GM04503 (cell line): ENCODE measurements at places on chromosomes 12 and 14.

DNA sequence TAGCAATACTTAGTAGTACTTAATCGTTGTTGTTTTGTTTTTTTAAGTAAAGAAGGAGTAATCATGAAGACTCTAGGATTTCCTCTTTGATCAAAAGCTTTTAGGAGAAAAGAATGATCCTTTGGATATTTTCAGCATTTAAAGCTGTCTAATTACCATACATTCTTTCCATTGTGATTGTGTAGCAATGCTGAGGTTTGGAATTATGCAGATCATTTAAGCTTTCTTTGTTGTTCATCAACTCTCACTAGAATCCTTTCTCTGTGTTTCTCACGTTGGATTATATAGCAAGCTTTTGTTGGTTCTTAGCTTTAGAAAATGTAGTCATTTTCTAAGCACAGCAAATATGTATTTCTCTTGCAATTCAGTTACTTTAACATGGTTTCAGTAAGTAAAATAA, 25.8 kb downstream of the CCDC91 start:
- no peak for DNase-seq

DNA sequence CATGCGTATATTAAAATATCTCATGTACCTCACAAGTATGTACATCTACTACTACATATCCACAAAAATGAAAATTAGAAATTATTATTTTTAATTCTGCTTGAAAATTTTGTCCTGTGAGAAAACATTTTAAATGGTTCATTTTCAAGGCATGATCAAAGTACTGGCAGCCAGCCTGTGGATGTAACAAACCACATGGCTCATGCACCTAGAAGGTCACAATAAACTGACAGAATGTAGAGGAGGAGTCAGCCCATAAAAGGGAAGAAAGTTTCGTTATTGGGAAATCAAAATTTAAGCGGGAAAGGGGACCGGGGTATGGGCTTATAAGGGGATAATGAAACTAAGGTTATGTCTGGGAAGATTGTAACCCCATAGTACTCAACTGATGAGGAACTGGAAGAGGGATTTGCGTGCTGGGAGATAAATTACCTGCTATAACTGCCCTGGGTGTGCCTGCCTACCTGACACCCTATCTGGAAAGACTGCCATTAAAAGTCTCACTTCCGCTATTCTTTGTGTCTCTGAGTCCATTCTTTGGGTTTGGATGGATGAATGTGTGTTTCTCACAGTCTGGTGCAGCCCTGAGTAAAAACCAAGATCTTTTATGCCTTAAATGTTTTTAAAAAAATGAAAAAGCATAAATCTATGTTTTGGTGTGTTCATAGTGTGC, 62.2 kb upstream of the PCED1B start:
- no peak for DNase-seq

GRCh38 chr12:82448911-82449578, 90.7 kb downstream of the METTL25 start:
- no peak for DNase-seq

DNA sequence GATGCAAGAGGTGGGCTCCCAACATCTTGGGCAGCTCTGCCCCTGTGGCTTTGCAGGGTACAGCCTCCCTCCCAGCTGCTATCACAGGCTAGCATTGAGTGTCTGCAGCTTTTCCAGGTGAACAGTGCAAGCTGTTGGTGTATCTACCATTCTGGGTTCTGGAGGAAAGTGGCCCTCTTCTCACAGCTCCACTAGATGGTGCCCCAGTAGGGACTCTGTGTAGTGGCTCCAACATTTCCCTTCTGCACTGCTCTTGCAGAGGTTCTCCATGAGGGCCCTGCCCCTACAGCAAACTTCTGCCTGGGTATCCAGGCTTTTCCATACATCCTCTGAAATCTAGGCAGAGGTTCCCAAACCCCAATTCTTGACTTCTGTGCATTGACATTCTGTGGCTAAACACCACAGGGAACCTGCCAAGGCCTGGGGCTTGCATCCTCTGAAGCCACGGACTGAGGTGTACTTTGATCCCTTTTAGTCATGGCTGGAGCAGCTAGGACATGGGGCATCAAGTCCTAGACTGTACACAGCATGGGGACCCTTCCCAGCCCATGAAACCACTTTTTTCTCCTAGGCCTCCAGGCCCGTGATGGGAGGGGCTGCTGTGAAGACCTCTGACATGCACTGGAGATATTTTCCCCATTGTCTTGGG, 24.0 kb upstream of the SLC38A1 start:
- DNase-seq: no peak

DNA sequence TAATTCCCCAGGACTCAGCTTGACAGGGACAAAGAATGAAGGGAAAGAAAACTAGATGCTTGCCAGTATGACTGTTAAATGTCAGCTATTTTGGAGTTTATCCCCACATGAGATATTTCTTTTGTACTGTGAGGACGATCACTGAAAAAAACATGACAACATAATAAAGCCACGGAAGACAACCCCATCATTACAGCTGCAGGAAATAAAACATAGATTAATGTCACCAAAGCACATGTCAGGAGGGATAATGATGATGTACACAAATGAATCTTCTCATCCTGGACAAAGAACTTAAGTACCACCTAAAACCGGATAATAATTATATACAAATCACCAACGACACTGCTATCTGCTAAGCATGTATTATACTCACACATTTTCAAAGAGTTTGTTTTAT, 84.6 kb upstream of the GRIP1 start:
- DNase-seq: no peak

GRCh38 chr14:33738029-33738428, 212.8 kb downstream of the EGLN3 start:
- no peak for DNase-seq

DNA sequence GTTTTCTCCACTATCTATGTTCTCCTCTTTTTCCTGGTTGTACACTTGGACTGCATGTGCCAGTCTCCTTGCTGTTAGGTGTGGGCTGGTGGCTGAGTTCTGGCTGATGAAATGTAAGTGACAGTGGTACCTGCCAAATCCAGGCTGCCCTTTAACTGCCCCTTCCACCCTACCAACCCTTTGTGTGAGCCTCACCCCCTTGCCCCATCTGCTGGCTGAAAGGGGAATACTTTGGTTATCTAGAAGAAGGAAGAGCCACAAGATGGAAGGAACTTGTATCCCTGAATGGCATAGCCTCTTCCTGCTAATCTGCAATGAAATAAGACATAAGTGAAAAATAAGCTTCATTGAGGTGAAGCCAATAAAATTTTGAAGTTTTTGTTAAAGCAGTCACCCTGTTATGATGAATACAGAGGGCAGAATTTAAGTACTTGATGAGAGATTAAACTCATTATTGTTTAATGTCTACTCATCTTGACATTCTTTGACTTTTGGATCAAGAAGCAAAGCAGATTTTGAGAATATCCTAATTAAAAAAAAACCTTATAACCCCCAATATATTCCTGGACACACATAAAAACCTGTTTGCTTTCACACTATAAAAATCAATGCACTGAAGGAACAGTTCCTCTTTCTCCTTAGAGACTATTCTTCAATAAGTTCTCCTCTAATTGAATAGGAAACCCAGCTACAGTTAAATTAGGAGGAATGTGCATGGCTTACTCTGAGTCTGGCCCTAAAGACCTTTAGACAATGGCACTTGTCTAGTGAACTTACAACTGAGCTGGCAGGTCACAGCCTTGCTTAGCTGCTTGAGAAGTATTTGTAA, 262.6 kb upstream of the BTG1 start:
- no peak for DNase-seq

GRCh38 chr14:55303691-55304145, 32.5 kb downstream of the FBXO34 start:
- no peak for DNase-seq

DNA sequence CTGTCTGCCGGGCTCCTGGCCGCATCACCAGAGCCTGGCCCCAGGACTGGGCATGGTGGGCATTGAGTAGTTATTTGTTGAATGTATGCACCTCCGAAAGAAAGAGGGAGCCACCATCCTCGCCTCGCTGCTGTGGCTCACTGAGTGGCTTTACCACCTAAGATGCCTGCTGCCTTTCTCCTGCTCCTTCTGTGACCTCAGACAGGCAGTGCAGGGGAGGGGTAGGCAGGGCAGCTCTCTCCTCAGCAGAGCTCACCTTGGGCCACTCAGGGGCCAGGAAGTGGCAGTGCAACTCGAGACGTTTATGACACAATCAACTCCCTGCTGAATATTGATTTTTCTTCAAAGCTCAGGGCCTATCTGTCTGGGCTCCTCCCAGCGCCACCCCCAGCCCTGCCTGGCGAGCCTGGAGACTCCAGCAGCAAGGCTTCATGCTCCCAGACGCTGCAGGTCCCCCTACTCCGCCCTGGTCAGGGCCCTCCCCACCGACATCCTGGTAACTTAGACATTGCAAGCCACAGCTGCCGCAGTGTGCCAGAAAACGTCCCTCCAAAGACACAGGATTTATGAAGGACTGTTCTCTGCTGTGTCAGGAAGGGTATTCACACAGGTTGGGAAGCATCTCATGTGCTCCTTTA, 84.3 kb upstream of the DIO3 start:
- DNase-seq: no peak

GRCh38 chr12:119859241-119859640, 17.9 kb downstream of the CIT start:
- DNase-seq: no peak

DNA sequence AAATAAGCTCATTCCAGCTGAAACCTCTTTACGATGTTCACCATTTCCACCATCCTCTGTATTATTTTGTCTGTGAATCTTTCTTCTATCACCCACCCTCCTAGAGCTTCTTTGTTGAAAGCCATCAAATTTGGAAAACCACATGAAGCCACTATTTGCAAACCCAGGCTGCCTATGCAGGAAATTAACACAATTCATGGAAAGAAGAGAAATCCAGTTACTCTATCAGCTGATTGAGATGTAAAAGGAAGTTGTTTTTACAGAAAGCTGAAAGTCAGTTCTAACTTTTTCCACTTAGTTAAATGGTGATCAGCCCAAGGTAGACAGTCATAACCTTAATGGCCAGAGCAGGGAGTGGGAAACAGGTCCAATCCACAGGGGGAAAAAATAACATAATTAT, 6.6 kb downstream of the RHOJ start:
- DNase-seq: no peak
